ENCODE measurements at places on chromosomes 4 and X.

- DNase-seq = no peak
Measured at GRCh38 chr4:146275370-146275769, 61.0 kb downstream of the REELD1 start.

DNA sequence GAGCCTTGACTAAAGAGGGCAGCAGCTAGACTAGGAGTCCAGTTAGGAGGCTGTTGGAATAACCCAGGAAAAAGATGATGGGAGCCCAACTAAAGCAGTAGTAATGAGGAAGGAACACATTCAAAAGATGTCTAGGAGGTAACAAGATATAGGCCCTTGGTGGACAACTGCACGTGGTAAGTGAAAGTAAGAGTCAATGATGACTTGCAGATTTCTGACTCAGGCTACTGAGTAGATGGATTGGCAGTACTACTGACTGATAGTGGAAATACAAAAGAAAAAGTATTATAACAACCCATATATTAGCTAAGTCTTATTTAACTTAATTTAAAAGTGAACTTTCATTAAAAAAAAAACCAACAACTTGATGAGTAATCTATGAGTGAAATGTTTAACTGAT, 74.0 kb downstream of the PAK3 start:
- DNase-seq = no peak

GRCh38 chr4:85734424-85734831, 259.5 kb downstream of the ARHGAP24 start:
- DNase-seq = no peak

DNA sequence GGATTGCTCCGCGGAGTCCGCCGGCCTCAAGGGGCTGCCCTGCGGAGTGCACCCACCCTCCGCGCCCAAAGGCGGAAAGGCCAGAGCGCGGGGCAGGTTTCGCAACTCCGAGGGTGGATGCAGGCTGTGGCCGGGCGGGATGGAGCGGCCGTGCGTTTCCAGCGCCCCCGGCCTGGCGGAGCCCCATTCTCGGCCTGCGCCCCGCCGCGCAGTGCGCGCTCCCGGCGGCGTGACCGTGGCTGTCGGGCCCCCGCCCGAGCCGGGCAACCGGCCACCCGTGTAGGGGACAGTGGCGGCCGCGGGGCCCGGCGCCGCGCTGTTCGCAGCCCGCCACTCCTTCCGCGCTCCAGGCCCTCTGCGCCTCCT, 331 bp downstream of the SETD7 start:
- DNase-seq = no peak

GRCh38 chr4:149005191-149005590, 563.0 kb upstream of the NR3C2 start:
- DNase-seq = no peak

DNA sequence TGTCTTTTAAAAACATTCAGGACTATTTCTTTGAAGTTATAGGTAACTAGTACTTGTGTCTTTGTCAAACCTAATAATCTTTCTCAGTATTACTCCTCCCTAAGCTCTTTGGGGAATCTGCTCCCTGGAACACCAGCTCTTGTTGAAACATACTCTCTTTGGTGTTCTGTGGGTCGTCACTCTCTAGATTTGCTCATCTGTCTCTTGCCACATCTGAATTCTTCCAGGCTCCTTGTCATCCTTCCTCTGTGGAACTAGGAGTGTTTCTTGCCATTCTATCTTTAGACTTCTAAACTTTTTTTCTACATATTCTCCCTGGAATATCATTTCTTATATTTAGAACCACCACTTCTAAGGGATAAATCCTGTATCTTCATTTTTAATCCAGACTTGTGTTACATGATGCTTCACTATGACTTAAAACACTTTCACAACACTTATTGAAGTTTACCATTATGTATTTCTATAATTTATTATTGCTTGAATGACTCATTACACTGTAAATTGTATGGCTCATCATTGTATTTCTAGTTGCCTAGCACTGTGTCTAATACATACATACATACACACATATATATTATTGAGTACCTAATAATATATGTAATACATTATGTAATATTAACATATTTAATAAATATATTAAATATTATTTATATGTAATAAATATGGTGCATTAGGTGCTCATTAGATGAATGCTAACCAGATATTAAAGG, 186.1 kb downstream of the TMA16 start:
- no peak for DNase-seq

DNA sequence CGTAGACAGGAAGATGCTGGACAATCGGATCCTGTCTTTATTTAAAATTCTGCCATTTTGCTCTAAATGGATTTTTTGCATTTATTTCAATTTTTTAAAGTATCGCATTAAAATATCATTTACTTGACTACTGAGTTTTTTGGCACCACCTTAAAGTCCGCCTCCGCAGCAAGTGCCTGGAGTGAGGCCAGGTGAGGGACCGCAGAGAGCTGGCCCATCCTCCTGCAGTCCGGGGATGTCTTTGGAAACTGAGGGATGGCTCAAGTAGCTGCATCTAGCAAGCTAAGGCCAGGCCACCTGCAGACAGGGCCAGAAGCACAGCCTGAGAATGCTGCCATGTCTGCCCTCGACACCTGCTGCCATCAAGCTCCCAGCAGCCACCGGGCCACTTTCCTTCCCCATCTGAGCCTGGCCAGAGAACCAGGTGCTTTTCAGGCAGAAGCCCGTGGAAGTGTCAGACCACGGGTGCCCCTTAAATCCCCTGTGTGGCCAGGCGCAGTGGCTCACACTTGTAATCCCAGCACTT, 69.6 kb downstream of the ABLIM2 start:
- DNase-seq = no peak

DNA sequence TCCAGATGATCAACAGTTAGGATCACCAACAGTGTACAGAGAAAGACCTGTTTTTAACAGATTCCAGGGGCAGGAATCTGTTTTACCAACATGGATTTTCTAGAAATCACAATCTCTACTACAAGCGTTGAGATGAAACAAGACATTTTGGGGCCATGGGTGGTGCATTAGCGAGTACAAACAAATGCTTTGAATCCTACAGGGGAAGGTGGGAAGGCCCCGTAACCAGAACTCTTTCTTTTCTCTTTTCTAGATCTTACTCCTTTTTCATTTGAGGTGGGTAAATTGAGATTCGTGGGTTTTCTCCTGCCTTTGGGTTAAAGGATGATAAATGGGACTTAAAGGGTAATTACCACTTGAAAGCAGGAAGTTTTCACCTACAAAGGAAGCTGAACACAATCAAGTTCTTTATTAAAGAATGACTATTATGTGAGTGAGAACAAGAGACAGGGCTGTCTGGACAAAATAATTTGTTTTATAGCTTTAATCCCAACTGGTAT, 189.9 kb upstream of the ANXA3 start:
- no peak for DNase-seq

GRCh38 chrX:111567542-111568255, 56.3 kb downstream of the SERTM2 start:
- DNase-seq = no peak

DNA sequence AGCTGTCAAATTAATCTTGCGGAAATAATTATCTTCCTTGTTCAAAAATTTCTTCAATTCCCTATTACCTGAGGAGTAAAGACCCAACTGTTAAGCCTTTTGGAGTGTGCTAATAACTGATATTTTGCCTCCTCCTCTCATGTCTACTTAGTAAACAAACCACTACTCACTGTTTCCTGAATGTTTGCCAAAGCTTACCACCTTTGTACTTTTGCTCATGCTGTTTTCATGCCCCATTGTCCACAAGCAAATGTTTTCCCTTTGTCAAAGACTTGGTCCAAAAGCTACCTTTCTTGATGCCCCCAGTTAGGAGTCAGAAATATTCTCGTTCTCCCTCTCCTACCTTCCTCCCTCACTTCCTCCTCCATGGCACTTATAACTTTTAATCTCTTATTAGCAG, 226.1 kb downstream of the ENOX2 start:
- DNase-seq = no peak

DNA sequence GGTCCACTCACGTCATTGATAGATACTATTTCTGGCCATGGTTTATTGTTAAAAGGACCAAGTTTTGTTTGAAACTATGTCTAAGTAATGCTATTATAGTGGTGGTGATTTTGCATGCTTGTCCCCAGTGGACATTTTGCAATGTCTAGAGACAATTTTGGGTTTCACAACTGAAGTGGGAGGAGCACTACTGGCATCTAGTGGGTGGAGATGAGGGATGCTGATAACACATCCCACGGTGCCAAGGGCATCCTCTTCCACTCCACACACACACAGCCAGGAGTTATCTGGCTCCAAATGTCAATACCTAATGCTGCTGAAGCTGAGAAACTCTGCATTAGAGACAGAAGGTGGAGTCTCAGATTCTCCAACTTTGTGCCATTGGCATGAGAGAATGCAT, 131.2 kb downstream of the FRMPD4 start:
- DNase-seq = peak; percentile 1

- DNase-seq = no peak
Measured at GRCh38 chrX:2691543-2692220, 587 bp downstream of the CD99 start.

DNA sequence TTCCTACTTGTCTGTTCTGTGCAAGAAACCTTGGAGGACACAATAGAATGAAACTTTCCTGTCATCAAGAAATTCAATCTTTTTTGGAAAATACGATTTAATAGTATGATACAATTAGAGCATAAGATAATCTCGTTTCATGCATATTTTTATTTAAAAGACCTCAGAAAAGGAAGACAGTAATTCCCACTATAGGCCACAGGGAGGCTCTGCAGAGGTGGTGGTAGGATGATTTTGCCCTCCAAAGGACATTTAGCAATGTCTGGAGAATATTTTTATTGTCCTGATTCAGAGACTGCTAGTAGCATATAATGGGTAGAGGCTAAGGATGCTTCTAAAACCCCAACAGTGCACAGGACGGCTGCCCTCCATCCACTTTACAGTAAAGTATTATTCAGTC, 68.7 kb downstream of the PAK3 start:
- no peak for DNase-seq

DNA sequence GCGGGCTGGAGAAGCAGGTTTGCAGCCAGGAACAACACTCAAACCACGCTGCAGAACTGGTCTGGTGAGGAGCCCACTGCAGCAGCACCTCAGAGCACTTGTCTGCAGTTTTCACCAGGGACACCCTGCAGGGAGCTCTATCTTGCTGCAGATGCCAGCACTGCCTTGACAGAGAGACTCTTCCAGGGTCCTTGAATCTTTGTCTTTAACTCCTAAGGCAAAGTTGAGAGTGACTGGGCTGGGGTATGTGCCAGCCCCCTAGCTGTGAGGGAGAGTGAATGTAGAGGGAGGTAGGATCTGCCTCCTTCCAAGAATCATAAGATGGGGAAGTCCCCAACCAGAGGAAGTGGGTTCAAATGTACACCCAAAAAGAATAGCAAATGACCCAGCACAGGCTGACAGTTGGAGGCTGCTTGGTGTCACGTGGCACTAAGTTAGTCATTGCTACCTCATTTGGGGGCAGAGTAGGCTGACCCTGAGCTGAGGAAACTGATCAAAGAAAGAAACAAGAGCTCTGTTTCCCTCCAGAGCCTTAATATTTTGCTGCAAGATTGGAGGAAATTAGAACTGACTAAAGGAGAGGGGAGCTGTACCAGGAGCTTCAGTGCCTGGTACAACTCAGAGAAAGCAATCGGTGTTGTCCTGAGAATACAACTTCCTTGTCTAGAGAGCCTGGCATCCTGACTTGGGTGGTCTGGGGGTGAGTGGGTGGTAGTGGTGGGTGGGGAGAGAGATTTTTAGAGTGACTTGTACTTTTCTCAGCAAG, 28.2 kb upstream of the HUWE1 start:
- no peak for DNase-seq

DNA sequence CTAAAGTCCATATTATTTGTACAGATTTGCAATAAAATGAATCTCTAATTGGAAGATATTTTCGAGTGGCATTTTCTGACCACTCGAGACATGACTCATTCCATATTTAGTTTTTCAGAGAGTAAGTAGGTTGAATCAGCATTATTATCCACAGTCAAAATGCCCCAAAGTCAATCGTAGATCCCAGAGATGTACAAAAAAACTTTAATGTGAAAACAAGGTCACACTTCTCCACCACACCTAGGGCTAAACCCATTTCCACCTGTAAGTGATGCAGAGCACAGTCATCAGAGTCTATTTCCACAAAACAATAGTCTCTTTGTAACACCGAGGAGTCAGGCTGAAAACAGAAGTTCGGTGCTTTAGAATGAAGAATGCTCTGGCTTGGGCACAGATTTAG, 117.1 kb upstream of the TENM3 start:
- no peak for DNase-seq

GRCh38 chrX:31154946-31155345, 83.1 kb upstream of the FTHL17 start:
- DNase-seq = no peak

DNA sequence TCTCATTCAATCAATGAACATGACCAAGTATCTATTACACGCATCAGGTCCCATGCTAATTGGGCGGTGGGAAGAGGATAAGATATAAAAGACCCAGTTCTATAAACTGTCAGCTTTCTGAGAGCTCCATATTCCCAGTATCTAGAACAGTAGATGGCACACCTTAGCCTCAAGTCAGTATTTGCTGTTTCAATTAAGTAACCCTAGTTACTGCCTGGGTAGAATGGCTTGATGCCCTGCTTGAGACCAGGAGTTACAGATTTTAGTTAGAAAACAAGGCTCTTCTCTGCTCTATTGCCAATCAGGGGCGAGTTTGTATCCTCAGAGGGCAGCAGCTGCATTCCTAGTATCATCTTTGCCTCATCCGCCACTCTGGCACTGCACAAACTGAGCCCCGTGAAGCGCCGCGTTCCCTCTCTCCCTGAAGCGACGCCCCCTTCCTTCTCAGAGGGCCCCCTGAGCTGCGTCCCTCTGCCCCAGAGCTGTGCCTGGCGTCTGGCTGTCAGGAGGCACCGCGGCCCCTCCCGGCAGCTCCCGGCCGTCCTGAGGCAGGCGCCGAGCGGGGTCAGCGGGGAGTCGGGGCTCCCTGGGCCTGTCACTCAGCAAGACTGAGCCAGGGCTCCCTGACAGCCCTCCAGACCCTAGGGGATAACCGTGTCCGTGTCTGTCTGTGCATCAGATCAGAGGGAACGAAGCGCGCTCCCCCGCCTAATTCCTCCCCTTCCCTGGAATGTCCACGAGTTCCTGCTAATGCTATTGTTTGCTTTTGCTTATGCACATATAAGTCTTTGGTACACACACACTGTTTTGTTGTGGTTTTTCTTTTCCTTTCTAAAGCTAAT, 212.4 kb upstream of the TTC29 start:
- DNase-seq = no peak

- DNase-seq = peak; percentile 59
Measured at GRCh38 chr4:68349279-68349648, 626 bp downstream of the YTHDC1 start.

GRCh38 chr4:48767055-48767929, 12.8 kb downstream of the FRYL start:
- DNase-seq = no peak

- DNase-seq = no peak
Measured at GRCh38 chr4:42594888-42595287, 62.0 kb downstream of the ATP8A1 start.

DNA sequence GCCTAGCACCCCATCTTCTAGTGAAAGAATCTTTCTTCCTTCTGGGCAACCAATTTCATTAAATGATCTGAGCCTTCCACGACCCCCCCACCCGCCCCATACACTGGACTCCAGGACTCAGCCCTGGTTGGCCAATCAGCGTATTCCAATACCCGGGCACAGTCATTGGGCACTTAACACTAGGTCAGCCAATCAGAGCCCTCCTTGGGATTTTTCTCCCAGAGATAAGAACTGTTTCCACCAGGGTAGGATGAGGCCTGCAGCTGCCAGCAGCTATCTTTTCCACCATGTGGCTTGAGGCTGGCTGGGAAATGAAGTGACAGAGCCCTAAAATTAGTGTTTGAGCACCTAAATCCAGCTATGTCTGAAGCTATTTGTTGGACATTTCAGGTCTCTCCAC, 418.8 kb downstream of the BCOR start:
- no peak for DNase-seq
